ENCODE measurements at places on chromosomes 2 and 18.

DNA sequence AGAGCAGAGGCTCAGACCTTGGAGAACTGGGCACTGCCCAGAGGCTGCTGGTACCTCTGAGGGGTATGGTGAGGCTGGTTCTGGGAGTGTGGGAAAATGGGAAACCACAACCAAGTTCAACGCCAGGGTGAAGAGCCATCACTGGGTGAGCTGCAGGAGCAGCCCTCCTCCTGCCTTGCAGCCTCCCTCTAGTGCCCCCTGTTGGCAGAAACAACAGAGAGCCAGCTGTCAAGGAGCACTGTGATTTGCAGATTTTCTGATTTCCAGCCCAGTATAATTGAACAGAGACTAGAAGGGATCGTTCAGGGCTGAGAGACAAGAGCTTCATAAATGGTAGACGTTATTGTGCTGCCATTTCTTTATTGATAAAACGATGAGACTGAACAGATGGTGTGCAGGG is 50.5 kb downstream of the MAPK4 start:
- no peak for DNase-seq

GRCh38 chr2:76678383-76679024 is 843.7 kb downstream of the LRRTM4 start:
- peak; percentile 8 for DNase-seq

- no peak for DNase-seq
Observed at GRCh38 chr2:216181953-216182461, 72.9 kb downstream of the XRCC5 start.

GRCh38 chr18:6746386-6746960 is 17.0 kb downstream of the ARHGAP28 start:
- peak; percentile 66 for DNase-seq

DNA sequence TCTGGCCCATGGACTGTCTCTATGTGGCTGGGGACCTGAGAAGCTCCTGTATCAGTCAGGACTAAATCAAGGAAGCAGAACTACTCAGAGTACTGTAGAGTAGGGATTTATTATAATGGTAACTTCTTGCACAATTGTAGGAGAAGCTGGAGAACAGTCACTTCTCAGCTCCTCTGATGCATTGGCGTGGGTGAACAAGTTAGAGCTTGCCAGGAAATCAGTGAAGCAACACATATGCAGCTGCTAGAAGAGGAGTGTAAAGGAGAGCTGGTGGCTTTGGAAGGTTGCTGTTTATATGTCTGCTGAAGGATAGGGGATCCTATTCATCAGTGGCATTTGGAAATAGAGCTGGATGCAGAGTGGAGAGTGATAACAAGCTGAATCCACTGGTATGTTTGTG is 215.5 kb upstream of the CWC22 start:
- peak; percentile 86 for DNase-seq

- DNase-seq: peak; percentile 98
Observed at GRCh38 chr2:128732976-128733431, 414.3 kb upstream of the HS6ST1 start.

- no peak for DNase-seq
Observed at GRCh38 chr2:233120459-233120858, 60.3 kb downstream of the INPP5D start.

DNA sequence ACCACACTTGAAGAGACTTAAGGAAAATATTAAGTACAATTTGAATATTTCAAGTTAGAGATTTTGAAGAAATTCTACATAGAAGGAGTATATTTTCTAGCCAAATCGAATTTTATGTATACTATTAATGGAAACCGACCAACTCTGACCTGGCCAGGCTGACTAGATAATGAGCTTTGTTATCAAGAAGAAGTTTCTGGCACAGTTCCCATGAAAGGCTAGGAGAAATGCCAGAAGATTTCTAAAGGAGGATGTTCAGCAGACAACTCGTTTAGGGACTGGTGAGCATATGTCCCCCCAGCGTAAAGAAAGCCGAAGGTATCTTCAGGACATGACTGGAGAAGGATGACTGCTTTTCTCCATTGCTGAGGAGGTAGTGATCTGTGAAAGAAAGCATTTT is 127.3 kb downstream of the DIS3L2 start:
- DNase-seq: peak; percentile 20

DNA sequence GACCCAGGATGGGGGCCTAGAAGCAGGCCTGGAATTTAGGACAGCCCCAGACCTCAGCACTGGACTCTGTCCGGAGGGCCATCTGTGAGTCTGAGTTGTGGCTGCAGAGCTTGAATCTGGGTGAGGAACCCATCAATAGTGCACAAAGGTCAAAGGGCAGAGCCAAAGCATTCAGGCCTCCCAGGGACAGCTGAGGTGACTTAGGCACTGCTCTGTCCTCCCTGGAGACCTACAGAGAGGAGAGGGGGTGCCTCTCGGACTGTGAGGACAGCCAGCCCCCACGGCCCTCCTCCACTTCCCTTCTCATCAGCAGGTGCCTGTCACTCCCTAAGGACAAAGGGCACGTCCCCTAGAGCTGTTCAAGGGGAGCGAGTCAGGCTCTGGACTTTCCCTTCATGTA is 25.1 kb upstream of the PRLH start:
- no peak for DNase-seq

- no peak for DNase-seq
Observed at GRCh38 chr2:222884805-222885424, 24.1 kb downstream of the ACSL3 start.

DNA sequence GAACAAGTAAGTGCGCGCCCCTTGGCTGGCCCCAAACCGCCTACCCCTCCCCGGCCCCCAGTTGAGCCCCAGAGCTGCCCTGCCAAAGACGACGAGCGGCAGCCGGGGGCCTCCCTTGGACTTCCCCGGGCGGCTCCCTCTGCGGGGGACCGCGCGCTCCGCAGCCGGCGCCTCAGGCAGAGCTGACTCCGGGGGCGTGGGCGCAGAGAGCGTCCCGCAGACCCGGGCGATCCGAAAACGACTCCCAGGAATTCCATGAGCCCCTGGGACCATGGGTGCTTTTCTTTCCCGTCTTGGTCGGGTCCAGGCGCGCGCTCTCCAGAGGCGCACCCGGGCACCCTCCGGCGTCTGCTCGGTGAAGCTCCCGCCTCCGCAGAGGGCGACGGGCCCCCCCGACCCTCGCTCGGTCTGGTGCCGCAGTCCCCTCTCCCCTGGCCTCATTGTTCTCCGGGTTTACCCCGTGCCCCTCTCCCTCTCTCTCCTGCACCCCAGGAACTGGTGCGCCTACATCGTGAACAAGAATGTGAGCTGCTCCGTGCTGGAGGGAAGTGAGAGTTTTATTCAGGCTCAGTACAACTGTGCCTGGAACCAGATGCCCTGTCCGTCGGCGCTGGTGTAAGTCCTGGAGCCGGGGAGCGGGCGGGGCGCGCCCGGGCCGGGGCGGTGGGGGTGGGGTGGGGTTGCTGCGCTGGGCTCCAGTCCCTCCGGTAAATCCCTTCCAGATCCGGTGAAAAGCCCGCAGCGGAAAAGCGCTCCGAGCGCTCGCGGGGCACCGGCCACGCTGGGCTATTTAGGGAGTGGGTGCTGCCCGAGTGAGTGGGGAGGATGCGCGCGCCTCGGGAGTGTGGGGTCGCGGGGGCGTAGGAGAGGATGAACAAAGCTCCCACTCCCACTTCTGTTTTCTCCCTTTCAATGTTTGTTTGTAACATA is 776 bp downstream of the EMILIN2 start:
- peak; percentile 46 for DNase-seq

DNA sequence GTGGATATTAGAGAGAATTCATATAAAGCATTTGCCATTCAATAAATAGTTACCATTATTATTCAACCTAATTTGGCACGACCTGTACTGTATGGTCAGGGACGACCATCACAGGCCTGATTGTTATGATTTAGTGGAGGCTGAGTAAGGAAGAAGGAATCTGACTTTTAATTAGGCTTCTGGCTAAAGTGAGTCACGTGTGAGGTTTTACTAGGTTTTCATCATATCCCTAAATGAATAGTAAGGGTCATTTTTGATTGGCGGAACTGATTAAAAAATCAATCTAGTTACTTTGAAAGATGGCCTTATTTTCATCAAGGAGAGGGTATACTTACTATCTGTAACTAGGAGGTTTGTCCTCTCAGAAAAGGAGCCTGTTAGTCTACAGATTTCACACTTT is 143.4 kb downstream of the ADCYAP1 start:
- no peak for DNase-seq

DNA sequence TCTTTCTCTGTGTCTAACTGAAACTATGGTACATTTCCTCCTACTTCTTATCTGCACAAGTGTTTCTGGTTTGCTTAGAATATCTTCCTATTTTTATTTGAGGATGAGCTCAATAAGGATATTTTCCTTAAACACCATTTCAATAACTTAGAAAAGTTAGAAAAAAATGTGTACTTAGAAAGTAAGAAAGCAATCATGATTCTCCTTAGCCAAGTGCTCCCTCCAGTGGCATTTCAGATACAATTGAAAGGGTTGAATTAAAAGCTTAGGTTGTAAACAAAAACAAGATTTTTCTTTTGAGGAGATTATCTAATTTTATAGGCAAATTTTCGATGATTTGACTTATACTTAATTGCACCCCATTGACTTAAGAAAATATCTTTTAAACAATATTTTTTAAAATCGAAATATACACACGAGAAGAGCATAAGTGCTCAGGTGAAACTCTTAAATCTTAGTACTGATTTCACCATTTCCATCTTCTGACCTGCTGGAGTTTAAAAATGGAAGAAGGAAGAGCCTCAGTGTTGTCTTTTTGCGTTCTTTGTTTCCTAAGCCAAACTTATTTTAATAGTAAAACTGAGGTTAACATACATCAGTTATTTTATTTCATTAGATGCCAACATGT is 26.9 kb downstream of the C18orf63 start:
- peak; percentile 76 for DNase-seq

- DNase-seq: no peak
Observed at GRCh38 chr18:76972241-76972640, 149.9 kb downstream of the ZNF236 start.

GRCh38 chr18:78918707-78919106 is 60.9 kb upstream of the SALL3 start:
- DNase-seq: no peak

GRCh38 chr2:126370201-126370600 is 285.8 kb upstream of the GYPC start:
- no peak for DNase-seq

DNA sequence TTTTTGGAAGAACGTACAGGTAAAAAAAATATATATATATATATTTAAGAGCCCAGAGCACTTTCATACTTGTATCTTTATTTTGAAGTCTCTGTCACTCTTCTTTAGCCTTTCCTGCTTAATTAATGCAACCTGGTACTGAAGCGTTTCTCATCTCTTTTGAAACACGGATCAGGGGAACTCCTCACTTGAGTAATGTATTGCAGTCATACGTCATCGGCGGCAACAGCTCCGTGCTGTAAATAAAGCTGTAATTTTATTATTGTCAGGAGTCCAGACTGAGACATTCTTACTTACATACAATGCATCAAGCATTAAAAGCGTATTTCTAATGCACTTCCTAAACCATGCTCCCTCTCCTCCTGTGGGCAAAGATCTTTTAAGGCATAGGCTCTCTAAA is 514.7 kb downstream of the SOX11 start:
- no peak for DNase-seq

DNA sequence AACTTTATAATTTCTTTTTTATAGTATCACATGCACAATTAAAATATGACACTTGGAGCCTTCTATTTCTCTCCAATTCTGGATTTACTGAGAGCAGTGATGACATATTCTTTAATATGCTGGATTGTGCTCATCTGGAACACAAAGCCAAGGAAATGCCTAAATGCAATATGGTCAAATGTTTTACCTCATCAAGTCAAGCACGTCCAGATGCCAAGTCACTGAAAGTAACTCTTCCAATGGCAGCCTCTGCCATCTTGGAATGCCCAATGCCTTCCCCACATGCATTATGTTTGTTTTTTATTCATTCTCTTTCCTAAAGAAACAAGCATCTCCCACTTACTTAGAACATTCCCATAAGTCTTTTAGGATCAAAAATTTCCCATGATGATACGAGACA is 189.8 kb downstream of the TMX3 start:
- DNase-seq: no peak

DNA sequence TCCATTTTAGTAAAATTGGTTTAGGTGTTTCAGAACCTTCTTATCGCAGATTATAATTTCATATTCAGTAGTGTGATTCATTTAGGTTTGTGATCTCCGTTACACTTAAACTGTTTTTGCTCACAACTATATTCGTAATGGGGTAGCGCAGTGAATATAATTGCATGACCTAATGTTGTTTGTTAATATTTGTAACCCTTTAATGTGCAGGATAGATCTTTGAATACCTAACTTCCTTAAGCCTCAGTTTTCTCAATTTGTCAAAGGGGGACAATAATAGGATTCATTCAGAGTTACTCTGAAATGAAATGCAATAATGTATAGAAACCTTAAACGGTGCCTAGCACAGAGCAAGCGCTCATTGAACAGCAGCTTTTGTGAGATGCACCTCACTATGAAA is 558 bp upstream of the ZDBF2 start:
- no peak for DNase-seq

- DNase-seq: peak; percentile 8
Observed at GRCh38 chr2:94874277-94874997, 3.2 kb downstream of the TEKT4 start.

DNA sequence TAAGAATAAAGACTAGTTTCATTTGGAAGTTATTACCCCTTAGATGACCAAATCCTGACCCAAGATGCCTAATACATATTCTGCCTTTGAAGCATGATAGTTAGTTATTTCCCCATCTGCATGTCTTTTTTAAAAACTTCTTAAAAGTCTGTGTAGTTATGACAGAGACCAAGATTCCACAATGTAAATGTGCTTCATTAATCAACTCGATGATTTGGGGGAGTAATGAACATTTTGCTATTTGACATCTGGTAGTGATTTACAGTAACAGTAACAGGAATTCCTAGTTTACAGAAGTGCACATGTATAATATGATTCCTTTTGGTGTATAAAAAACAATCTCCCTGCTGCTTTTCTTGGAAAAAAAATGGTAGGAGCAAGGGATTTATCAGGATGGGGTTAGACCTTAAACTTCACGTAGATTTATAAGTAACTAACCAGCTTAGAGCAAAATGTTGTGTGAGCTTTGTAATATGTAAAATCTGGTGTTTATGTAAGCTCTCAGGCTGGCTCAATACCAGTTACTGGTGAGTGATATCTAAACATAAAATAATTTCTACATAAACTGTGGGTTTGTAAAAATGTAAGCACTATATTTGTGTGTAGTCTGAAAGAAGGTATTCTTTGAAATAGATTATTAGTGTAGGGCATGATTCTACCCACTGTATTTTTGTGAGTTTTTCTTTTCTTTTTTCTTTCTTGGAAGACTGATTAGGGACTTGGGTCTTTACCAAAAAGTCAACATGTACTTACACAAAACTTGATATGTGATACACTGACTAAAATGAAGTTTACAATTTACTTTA is 641.6 kb downstream of the EPHA4 start:
- DNase-seq: no peak

DNA sequence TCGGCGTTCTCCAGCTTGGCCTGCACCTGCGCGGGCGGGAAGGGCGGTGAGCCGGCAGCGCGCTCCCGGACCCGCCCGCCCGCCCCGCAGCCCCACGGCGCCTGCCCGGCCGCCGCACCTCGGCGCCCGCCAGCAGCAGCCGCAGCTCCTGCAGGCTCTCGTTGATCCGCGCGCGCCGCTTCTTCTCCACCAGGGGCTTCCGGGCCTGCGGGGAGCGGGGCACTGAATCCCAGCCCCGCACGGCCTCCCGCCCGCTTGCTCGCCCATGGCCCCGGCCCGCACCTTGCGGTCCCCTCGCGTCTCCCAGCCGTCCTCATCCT is 335 bp downstream of the HES6 start:
- DNase-seq: no peak

- DNase-seq: no peak
Observed at GRCh38 chr2:46339676-46340459, 42.7 kb downstream of the EPAS1 start.

GRCh38 chr2:219460424-219460926 is 25.8 kb downstream of the SPEG start:
- peak; percentile 39 for DNase-seq

GRCh38 chr2:23445450-23445868 is 60.5 kb downstream of the KLHL29 start:
- peak; percentile 92 for DNase-seq
